NCI-H226 (cell line): ENCODE measurements at places on chromosomes 2 and 18.
A peak's percentile ranks its signal among the peaks of the same experiment; 100 is the strongest.

DNA sequence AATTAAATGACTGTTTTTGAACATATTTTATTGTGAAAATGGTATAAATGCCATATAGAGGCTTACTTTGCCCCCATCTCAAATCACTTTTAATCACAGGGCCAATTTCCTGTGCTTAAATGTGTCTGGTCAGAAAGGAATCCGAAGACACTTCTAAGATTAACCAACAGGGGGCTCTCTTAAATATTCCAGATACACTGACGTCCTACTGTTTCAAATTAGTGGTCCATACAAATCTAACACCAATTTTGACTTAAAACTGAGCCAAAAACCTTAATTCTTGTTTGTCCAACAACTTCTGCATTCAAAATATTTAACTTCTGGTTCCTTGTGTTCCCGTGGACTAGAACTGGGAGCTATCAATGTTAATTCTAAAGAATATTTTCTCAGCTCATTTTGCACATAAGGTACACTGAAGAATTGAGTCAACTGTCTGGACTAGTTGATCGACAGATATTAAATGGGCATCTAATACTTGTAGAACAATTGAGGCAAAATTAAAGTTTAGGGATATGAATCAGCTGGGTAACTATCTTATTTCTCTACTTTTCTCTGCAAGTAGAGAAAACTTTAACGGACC is 557.5 kb downstream of the ARHGAP15 start:
- DNase-seq: peak; percentile 26

- peak; percentile 27 for DNase-seq
Observed at GRCh38 chr2:61135510-61135909, 26.5 kb upstream of the C2orf74 start.

GRCh38 chr2:75246441-75247167 is 47.3 kb upstream of the TACR1 start:
- DNase-seq: no peak

DNA sequence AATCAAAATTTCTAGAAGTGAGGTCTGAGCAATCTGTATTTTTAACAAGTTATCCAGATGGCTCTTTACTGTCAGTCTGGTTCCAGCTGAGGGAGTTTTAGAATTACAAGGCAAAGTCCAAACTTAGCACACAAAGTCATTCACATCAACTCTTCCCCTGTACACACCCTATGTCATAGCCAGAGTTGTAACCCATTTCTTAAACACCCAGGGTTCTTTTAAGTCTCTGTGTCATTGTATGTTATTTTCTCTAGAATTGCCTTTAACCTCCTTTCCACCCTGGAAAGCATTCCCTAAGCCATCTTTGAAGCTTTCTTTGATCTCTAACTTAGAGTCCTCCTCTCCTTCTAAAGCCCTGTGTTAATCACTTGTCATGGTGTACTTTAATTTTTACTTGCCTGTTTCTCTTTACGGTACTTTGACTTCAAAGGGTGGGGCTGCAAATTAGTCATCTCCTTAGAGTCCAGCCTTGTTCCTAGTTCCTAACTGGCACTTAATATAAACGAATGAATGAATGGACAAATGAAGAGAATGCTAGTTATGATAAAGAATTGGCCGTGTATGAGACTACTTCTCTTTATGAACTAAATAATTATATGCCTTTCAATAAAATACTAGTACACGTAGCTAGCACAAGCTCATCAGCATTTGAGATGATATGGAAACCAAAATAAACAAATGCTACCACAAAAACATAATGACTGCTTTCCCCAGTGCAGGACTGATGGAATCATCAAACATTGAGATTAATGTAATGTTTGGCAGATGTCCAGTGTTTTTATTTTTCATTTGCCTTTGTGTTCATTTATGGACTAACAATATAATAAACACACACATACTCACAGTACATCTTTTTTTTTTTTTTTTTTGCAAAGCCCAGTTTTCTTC is 11.9 kb upstream of the ACTR3 start:
- DNase-seq: peak; percentile 38

- no peak for DNase-seq
Observed at GRCh38 chr2:9767656-9768281, 75.5 kb upstream of the TAF1B start.
